ENCODE measurements at places on chromosomes 4 and X. TPM values are rescaled to one million over a fixed set of nuclear protein-coding genes. Genes with fewer than 3 reads are reported as not detected.
A peak's percentile ranks its signal among the peaks of the same experiment; 100 is the strongest.

GRCh38 chr4:180363815-180364214 lies 1879.4 kb upstream of the TENM3 start:
- H3K27ac ChIP-seq: no peak overlapping the region
- no peak overlapping the region for H3K4me3 ChIP-seq

DNA sequence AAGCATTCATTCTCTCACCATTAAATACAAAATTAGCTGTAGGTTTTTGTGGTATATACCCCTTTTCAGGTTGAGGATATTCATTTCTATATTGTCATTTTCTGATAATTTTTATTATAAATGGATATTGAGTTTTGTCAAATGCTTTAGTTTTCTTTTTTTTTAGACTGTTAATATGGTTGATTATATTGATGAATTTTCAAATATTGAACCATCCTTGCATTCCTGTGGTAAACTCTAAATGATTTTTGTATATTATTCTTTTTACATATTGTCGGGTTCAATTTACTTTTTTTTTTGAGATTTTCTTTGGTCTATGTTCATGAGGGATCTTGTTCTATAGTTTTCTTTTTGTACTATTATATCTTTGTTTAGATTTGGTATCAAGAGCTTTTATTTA lies 165.1 kb downstream of the GPAT3 start:
- H3K4me3 ChIP-seq: no peak overlapping the region
- no peaks in the 10 kb centered on the region for H3K4me1 ChIP-seq
- H3K27me3 ChIP-seq: peaks cover 2% of the 10 kb centered on the region
- no peaks in the 10 kb centered on the region for H3K36me3 ChIP-seq
- H3K27ac ChIP-seq: no peak overlapping the region
- no peak for DNase-seq

GRCh38 chr4:30450474-30450873 lies 269.7 kb upstream of the PCDH7 start:
- no peaks in the 10 kb centered on the region for H3K4me1 ChIP-seq
- no peak for DNase-seq
- no peaks in the 10 kb centered on the region for H3K27me3 ChIP-seq
- no peak overlapping the region for H3K4me3 ChIP-seq
- H3K27ac ChIP-seq: no peak overlapping the region

GRCh38 chr4:102869569-102870197 lies 891 bp downstream of the CISD2 start:
- peak overlapping the region; percentile 99 for H3K27ac ChIP-seq
- peak overlapping the region; percentile 93 for H3K4me3 ChIP-seq
- peaks cover 26% of the 10 kb centered on the region for H3K36me3 ChIP-seq
- H3K4me1 ChIP-seq: peaks cover 64% of the 10 kb centered on the region

GRCh38 chr4:120723986-120724385 lies 198.5 kb downstream of the PRDM5 start:
- no peak overlapping the region for H3K4me3 ChIP-seq
- DNase-seq: no peak
- H3K36me3 ChIP-seq: no peaks in the 10 kb centered on the region

DNA sequence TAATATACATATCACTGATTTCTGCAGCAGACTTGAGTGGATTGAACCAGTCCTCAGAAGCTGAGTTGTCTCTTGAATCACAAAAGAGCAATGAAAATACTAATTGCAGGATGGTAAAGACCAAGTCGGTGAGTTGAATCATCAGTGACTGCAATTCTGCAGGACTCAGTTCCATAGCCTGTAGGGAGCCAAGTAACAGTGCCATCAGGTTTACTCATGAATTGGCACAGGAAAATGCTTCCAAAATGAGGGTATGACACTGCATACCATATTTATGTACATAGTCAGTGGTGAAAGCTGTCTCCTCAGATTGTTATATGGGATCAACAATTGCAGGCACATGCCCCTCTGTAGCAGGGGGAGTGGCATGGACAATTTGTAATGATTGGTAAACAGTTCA lies 192.8 kb downstream of the CCNG2 start:
- H3K4me1 ChIP-seq: no peaks in the 10 kb centered on the region

DNA sequence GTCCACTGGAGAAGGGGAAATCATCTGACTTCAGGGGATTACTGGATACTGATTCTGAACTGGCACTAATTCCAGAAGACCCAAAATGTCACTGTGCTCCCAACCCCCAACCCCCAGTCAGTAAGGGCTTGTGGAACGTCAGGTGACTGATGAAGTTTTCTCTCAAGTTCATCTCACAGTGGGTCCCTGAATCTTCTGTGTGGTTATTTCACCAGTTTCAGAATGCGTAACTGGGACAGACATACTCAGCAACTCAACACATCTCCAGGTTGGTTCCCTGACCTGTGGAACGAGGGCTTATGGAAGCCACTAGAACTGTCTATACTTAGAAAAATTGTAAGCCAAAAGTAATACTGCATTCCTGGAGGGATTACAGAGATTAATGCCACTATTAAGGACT lies 45.3 kb downstream of the DDX60L start:
- H3K4me1 ChIP-seq: no peaks in the 10 kb centered on the region
- no peak overlapping the region for H3K27ac ChIP-seq
- no peak for DNase-seq
- no peaks in the 10 kb centered on the region for H3K27me3 ChIP-seq
- peaks cover 34% of the 10 kb centered on the region for H3K36me3 ChIP-seq
- H3K4me3 ChIP-seq: no peak overlapping the region

DNA sequence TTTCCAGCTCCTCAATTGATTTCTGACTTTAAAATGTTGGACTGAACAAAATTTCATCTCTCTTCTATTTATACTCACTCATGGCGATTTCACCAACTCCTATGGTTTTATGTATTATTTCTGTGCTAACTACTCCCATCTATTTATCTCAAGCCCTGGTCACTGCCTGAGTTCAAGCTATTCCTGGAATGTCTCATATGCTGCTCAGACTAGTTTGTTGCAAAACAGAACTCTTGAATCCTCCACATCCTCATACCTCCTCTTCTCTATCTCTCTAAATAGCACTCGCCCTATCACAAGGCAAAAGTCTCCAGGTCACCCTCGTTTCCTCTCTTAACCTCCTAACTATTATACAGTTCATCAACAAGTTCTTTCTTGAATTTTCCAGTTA lies 19.0 kb upstream of the DDX60 start:
- peaks cover 3% of the 10 kb centered on the region for H3K36me3 ChIP-seq
- H3K4me1 ChIP-seq: peaks cover 5% of the 10 kb centered on the region
- H3K27me3 ChIP-seq: no peaks in the 10 kb centered on the region
- no peak overlapping the region for H3K4me3 ChIP-seq

- no peaks in the 10 kb centered on the region for H3K27me3 ChIP-seq
- no peak for DNase-seq
- no peak overlapping the region for H3K27ac ChIP-seq
- H3K4me3 ChIP-seq: no peak overlapping the region
Measured at GRCh38 chr4:84035568-84035967, 463.5 kb downstream of the NKX6-1 start.

DNA sequence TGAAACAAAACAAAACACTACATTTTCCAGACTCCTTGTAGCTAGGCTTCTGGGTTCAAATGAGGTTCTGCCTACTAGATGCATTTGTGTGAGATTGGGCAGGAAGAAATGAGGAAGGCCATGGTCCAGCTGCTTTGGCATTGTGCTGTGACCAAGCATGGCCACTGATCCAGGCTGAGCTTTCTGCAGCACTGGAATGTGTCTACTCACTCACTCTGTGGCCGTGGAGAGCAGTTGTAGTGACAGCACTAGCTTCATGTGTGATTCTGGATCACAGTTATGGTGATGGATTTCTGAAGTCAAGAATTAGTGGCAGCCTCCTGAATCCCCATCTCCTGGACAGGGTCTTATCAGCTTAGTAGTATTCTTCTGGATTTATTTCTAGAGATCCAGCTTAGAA lies 358.9 kb downstream of the GPAT3 start:
- no peaks in the 10 kb centered on the region for H3K27me3 ChIP-seq
- no peak overlapping the region for H3K4me3 ChIP-seq
- no peaks in the 10 kb centered on the region for H3K36me3 ChIP-seq
- peaks cover 5% of the 10 kb centered on the region for H3K4me1 ChIP-seq
- no peak overlapping the region for H3K27ac ChIP-seq

GRCh38 chrX:83508526-83509253 lies 600 bp downstream of the POU3F4 start:
- H3K27ac ChIP-seq: peak overlapping the region; percentile 44
- H3K4me3 ChIP-seq: no peak overlapping the region
- DNase-seq: no peak
- peaks cover 21% of the 10 kb centered on the region for H3K27me3 ChIP-seq

- DNase-seq: no peak
- no peak overlapping the region for H3K4me3 ChIP-seq
- no peak overlapping the region for H3K27ac ChIP-seq
- no peaks in the 10 kb centered on the region for H3K4me1 ChIP-seq
- H3K27me3 ChIP-seq: peaks cover 11% of the 10 kb centered on the region
Measured at GRCh38 chrX:100695991-100696390, 35.9 kb downstream of the SYTL4 start.

DNA sequence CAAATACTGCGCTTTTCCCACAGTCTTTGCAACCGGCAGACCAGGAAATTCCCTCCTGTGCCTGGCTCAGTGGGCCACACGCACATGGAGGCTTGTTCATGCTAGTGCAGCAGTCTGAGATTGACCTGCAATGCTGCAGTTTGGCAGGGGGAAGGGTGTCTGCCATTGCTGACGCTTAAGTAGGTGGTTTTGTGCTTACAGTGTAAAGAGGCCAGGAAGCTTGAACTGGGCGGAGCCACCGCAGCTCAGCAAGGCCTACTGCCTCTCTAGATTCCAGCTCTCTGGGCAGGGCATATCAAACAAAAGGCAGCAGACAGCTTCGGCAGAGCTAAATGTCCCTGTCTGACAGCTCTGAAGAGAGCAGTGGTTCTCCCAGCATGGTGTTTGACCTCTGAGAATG lies 390.5 kb upstream of the TECRL start:
- no peaks in the 10 kb centered on the region for H3K36me3 ChIP-seq
- H3K4me1 ChIP-seq: no peaks in the 10 kb centered on the region

DNA sequence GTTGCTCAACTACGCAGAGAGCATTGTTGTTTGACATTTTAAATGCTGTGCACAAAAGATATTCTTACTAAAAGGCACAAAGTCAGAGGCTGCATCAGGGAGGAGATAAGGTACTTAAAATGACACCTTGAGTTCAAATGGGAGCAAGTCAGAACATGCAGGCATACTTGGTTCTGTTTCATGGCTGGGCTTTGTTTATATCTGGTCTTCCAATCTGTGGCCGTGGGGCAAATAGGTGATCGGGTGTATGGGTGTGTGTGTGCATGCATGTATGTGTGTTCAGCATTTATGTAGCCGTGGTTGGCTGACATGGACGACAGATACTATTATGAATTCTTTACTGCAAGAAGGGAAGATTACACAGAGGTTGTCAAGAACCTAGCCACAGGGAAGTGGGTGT lies 106.1 kb downstream of the RASL11B start:
- H3K27ac ChIP-seq: no peak overlapping the region
- H3K36me3 ChIP-seq: peaks cover 2% of the 10 kb centered on the region
- no peak overlapping the region for H3K4me3 ChIP-seq
- no peak for DNase-seq
- H3K4me1 ChIP-seq: no peaks in the 10 kb centered on the region

GRCh38 chr4:139416073-139416673 lies 37.7 kb upstream of the RAB33B start:
- no peak overlapping the region for H3K4me3 ChIP-seq
- DNase-seq: peak; percentile 3
- peaks cover 27% of the 10 kb centered on the region for H3K4me1 ChIP-seq
- H3K36me3 ChIP-seq: peaks cover 22% of the 10 kb centered on the region
- H3K27me3 ChIP-seq: no peaks in the 10 kb centered on the region

- no peak for DNase-seq
- H3K4me1 ChIP-seq: no peaks in the 10 kb centered on the region
- no peak overlapping the region for H3K4me3 ChIP-seq
- peaks cover 5% of the 10 kb centered on the region for H3K27me3 ChIP-seq
Measured at GRCh38 chr4:98822144-98822543, 106.8 kb downstream of the EIF4E start.

GRCh38 chr4:80172203-80172602 lies 25.1 kb upstream of the PRDM8 start:
- DNase-seq: peak; percentile 34
- H3K4me3 ChIP-seq: peak overlapping the region; percentile 50
- peaks cover 12% of the 10 kb centered on the region for H3K36me3 ChIP-seq
- H3K4me1 ChIP-seq: peaks cover 72% of the 10 kb centered on the region

- peaks cover 21% of the 10 kb centered on the region for H3K27me3 ChIP-seq
- no peaks in the 10 kb centered on the region for H3K36me3 ChIP-seq
- no peak overlapping the region for H3K27ac ChIP-seq
Measured at GRCh38 chr4:100977746-100978397, 369.5 kb downstream of the PPP3CA start.

DNA sequence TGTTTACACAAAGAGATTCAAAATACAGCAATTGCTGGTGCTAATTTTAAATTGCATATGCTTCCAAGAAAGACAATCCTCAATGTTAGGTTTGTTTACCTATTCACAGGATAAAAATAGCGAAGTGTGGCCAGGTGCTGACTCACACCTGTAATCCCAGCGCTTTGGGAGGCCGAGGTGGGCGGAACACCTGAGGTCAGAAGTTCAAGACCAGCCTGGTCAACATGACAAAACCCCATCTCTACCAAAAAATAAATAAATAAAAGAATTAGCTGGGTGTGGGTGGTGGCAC lies 77.7 kb downstream of the OPHN1 start:
- H3K4me1 ChIP-seq: no peaks in the 10 kb centered on the region
- DNase-seq: no peak
- H3K27me3 ChIP-seq: no peaks in the 10 kb centered on the region
- H3K27ac ChIP-seq: no peak overlapping the region
- no peak overlapping the region for H3K4me3 ChIP-seq
- no peaks in the 10 kb centered on the region for H3K36me3 ChIP-seq

GRCh38 chr4:4225915-4226605 lies 669 bp downstream of the OTOP1 start:
- no peak overlapping the region for H3K27ac ChIP-seq
- DNase-seq: no peak
- no peak overlapping the region for H3K4me3 ChIP-seq
- no peaks in the 10 kb centered on the region for H3K36me3 ChIP-seq

Gene RBPJ
- 472 TPM for total RNA-seq

Gene EOLA1
- total RNA-seq: 35.5 TPM

Gene MGARP
- total RNA-seq: not detected

Gene MAGEE2
- not detected for total RNA-seq

Gene LIAS
- 28.6 TPM for total RNA-seq

Gene MAB21L2
- total RNA-seq: not detected

Gene TRIM75
- not detected for total RNA-seq

Gene APOO
- total RNA-seq: 30.0 TPM

Gene PAGE2
- total RNA-seq: not detected

Gene RAI2
- 0.17 TPM for total RNA-seq

Gene GNPDA2
- total RNA-seq: 18.9 TPM

Gene RBMXL3
- not detected for total RNA-seq

Gene JCHAIN
- not detected for total RNA-seq

Gene MAGEA1
- not detected for total RNA-seq

Gene AREG
- 2.4 TPM for total RNA-seq

Gene WDR44
- 11.3 TPM for total RNA-seq
